ENCODE measurements at places on chromosomes 2 and 18.

- DNase-seq: no peak
- H3K4me3 ChIP-seq: no peak overlapping the region
- H3K4me1 ChIP-seq: peaks cover 6% of the 10 kb centered on the region
- no peaks in the 10 kb centered on the region for H3K36me3 ChIP-seq
Observed at GRCh38 chr18:34942276-34942675, 98.9 kb upstream of the MAPRE2 start.

DNA sequence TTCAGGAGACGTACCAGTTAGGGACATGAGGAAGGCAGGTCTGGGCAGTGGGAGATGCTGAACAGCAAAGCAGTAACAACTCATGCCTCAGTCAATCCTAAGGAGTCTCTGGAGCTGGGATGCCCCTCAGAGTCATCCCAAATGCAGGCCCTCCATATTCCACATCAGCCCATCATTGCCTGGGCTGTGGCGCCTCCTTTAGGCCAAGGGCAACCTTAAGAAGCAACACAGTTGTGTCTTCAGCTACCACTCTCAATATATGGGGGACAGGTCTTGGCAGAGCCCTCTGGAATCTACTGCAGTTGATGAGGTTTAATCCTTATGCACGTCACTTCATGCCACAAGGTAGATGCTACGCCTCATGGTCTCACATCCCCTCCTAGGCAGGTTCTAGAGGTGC is 682.0 kb upstream of the RAB6C start:
- no peak overlapping the region for H3K27ac ChIP-seq
- H3K27me3 ChIP-seq: peaks cover 2% of the 10 kb centered on the region
- H3K4me1 ChIP-seq: no peaks in the 10 kb centered on the region
- DNase-seq: no peak
- no peak overlapping the region for H3K4me3 ChIP-seq

DNA sequence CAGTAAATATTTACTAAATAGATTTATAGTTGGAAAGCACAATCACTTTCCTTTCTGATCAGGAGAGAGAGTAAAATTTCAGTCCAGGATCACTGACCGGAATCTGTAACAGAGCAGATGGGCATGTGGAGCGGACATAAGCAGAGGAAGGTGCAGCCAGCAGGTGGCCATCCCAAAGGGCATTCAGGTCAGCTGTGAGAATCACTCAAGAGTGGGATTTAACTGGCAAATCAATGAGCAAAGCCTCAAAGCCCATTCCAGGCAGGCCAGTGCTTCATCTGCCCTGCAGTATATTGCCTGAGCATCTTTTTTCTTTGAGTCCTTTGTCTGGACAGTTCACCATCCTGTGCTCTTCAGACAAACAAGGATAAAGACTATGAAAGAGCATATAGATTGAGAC is 166.4 kb upstream of the SLC14A2 start:
- DNase-seq: no peak
- no peaks in the 10 kb centered on the region for H3K36me3 ChIP-seq
- no peaks in the 10 kb centered on the region for H3K4me1 ChIP-seq
- no peak overlapping the region for H3K4me3 ChIP-seq

- H3K27me3 ChIP-seq: peaks cover 2% of the 10 kb centered on the region
- no peak overlapping the region for H3K4me3 ChIP-seq
- peak overlapping the region; percentile 27 for H3K27ac ChIP-seq
- peaks cover 5% of the 10 kb centered on the region for H3K4me1 ChIP-seq
- H3K36me3 ChIP-seq: peaks cover 36% of the 10 kb centered on the region
- no peak for DNase-seq
Observed at GRCh38 chr2:233280114-233280693, 27.4 kb upstream of the SAG start.

DNA sequence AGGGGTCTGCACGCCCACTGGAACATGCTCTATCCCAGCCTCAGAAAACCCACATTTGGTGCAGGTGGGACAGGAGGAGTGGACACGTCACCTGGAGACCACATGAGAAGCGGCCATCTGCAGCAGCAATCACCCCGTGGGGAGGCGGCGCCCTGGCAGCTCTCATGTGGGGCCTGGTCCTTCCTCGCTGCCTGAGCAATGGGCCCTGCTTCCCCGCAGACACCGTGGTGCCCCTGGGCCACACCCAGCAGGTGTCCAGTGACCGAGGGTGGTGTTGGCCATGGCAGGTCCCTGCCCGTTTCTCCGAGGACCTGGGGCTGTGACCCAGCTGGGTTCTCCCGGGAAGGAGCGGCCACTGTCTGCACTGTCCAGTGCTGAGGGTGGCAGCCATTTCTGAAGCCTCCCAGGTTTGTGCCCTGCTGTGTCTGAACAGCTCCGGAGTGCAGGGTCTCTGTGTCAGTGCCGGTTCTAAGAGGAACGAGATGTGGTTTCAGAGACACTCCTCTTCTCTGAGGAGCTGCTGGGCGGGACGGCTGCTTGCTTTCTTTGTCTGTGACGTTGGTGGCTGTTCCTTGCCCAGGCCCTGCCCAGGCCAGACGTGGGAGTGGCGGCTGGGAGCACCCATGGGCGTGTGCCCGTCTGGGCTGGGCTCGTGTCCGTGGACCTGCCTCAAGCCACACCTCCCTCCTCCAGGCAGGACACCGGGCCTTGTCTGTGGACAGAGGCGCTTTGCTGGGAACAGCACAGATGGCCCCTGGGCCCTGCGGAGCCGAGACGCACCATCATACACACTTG is 44.8 kb downstream of the NFATC1 start:
- H3K4me1 ChIP-seq: no peaks in the 10 kb centered on the region
- DNase-seq: no peak
- no peak overlapping the region for H3K27ac ChIP-seq

DNA sequence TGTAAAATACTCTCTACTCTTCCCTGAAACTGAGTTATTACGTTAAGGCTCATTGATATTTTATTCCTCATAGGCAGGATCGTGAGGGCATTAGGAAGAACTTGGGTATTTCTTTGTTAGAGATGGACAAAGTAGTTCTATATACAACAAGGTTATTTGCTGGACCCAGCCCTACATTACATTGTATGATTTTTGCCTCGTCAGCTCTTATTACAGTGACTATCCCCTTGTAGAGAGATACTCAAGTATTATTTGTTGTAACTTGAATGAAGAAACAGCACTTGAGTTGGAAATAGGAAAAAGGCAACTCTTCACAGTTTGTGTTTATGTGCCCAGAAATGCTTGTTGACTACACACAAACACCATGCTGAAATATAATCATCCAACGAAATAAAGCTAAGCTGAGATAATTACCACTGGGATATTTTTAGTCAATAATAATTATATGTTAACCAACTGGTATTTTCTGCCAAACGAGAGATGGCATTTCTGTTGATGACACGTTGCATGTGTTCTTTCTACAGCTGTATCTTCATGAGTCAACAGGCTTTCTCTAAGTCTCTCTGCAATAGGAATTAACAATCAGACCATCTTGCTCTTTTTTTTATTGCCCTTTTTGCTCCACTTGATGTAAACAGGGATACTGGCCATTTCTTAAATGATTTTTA is 947.6 kb downstream of the DPP10 start:
- no peaks in the 10 kb centered on the region for H3K4me1 ChIP-seq
- H3K4me3 ChIP-seq: no peak overlapping the region
- no peak for DNase-seq
- no peaks in the 10 kb centered on the region for H3K27me3 ChIP-seq
- peaks cover under 1% of the 10 kb centered on the region for H3K36me3 ChIP-seq
- no peak overlapping the region for H3K27ac ChIP-seq

GRCh38 chr2:52269696-52270485 is 1238.0 kb upstream of the NRXN1 start:
- peak overlapping the region; percentile 3 for H3K27ac ChIP-seq
- peaks cover 24% of the 10 kb centered on the region for H3K4me1 ChIP-seq
- H3K27me3 ChIP-seq: no peaks in the 10 kb centered on the region
- no peak overlapping the region for H3K4me3 ChIP-seq

- H3K4me1 ChIP-seq: peaks cover 8% of the 10 kb centered on the region
- H3K27me3 ChIP-seq: peaks cover 26% of the 10 kb centered on the region
- no peak for DNase-seq
- H3K27ac ChIP-seq: no peak overlapping the region
Observed at GRCh38 chr2:176504440-176504839, 235.2 kb downstream of the MTX2 start.

- no peak overlapping the region for H3K4me3 ChIP-seq
- DNase-seq: peak; percentile 20
- H3K27me3 ChIP-seq: peaks cover 13% of the 10 kb centered on the region
Observed at GRCh38 chr18:49768051-49768391, 45.3 kb downstream of the ACAA2 start.

DNA sequence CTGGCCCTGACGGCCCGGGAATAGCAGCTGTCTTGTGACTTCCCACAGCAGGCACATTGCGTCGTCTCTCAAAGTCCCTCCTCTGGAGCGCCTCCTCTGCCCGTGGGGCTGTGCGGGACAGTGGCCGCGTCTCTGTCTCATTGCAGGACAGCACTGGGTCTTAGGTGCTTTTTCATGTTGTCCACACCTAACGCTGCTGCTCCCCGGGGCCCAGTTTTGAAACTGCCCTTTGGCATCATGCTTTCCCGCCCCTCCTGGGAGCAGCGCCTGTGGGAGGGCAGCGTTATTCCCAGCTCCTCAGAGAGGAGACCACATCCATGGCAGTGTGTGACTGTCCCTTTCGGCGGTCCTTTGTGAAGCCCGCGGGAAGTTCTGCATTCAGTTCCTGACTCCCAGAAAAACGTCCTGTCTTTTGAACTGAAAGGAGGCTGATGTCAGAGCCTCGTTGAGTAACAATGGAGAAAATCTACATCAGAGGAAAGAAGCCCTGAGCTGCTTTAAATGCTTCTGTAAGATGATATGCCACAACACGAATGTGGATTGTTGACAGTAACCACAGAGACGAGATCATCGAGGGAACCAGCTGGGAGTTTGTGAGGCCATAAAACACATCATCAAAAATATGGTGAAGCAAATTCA is 226.0 kb downstream of the FAM210A start:
- no peak overlapping the region for H3K4me3 ChIP-seq
- H3K27me3 ChIP-seq: peaks cover 9% of the 10 kb centered on the region
- H3K27ac ChIP-seq: no peak overlapping the region
- H3K4me1 ChIP-seq: no peaks in the 10 kb centered on the region
- peak; percentile 24 for DNase-seq

DNA sequence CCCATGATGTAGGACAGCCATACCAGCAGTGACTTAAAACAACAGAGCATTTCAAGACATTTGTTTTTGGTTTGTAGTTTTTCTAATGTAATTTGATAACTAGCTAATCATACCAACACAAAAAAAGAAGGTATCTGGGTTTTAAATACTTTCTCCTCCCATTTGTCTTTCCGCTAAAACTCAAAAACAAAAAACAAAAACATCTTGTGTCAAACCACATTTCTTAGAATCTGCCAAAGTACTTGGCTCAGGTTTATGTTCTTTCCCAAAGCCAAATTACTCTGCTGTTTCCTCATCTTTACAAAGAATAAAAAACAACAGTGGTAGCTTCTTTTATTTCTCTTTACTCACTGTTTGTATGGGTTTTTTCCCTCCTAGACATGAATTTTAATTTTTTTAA is 71.5 kb downstream of the GREB1L start:
- H3K36me3 ChIP-seq: no peaks in the 10 kb centered on the region
- no peak overlapping the region for H3K4me3 ChIP-seq

GRCh38 chr18:79916546-79917168 is 34.8 kb downstream of the SLC66A2 start:
- no peaks in the 10 kb centered on the region for H3K4me1 ChIP-seq
- peaks cover 54% of the 10 kb centered on the region for H3K36me3 ChIP-seq
- DNase-seq: no peak
- no peak overlapping the region for H3K27ac ChIP-seq
- H3K27me3 ChIP-seq: no peaks in the 10 kb centered on the region

GRCh38 chr18:80097201-80097600 is 11.9 kb upstream of the ADNP2 start:
- DNase-seq: no peak
- H3K27ac ChIP-seq: no peak overlapping the region
- H3K4me3 ChIP-seq: no peak overlapping the region

- peaks cover 15% of the 10 kb centered on the region for H3K27me3 ChIP-seq
- no peak overlapping the region for H3K27ac ChIP-seq
- H3K4me3 ChIP-seq: no peak overlapping the region
- no peaks in the 10 kb centered on the region for H3K4me1 ChIP-seq
- no peaks in the 10 kb centered on the region for H3K36me3 ChIP-seq
- no peak for DNase-seq
Observed at GRCh38 chr2:168915441-168916330, 14.6 kb downstream of the G6PC2 start.

DNA sequence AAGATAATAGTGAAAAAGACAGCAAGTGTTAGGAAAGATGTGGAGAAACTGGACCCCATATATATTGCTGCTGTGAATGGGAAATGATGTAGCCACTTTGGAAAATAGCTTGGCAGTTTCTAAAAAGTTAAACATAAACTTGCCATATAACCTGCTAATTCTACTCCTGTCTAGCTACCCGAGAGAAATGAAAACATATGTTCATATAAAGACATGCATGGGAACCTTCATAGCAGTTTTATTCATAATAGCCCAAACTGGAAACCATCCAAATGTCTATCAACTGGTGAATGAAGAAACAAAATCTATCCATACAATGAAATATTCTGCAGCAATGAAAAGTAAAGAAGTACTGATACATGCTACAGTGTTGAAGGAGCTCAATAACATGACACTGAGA is 50.4 kb upstream of the NABP1 start:
- no peak for DNase-seq
- no peaks in the 10 kb centered on the region for H3K27me3 ChIP-seq
- H3K4me3 ChIP-seq: no peak overlapping the region
- H3K27ac ChIP-seq: no peak overlapping the region

DNA sequence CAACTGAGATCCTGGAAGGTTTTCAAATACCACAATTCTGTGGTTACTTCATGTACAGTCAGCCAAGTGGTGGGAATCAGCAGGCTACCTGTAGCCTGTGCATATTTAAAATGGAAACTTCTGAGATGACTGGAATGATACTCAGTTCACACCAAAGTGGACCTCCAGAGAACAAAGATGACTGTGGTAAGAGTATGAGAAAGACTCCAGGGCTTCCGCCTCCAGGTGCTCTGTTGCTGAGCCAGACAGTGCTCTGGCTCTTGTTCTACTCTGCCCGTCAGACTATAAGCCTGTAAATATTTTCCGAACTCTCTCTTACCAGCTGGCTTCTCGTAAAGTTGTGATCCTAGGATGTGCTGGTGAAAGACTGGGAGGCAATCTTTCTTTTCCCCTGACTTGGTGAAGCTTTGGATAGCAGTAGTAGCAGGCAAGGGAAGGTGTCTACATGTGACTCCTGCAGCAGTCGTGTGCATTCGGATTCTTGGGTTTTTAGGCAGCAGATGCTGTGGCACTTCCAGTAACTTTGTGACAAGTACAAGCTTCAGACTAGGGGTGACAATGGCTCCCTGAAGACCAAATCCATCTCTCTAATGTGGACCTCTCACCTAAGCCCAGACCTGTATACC is 23.1 kb downstream of the ST3GAL5 start:
- H3K4me3 ChIP-seq: no peak overlapping the region
- peaks cover 2% of the 10 kb centered on the region for H3K27me3 ChIP-seq
- DNase-seq: no peak
- H3K36me3 ChIP-seq: peaks cover 9% of the 10 kb centered on the region

- no peak for DNase-seq
- peaks cover 12% of the 10 kb centered on the region for H3K4me1 ChIP-seq
- no peak overlapping the region for H3K27ac ChIP-seq
- H3K4me3 ChIP-seq: no peak overlapping the region
- no peaks in the 10 kb centered on the region for H3K27me3 ChIP-seq
- H3K36me3 ChIP-seq: 0 out of 2 replicates have a peak, but pooled peaks cover 7% of the 10 kb centered on the region
Observed at GRCh38 chr2:32732912-32733472, 105.1 kb downstream of the TTC27 start.

- no peaks in the 10 kb centered on the region for H3K36me3 ChIP-seq
- peaks cover 9% of the 10 kb centered on the region for H3K4me1 ChIP-seq
- no peak overlapping the region for H3K27ac ChIP-seq
- no peak for DNase-seq
- peaks cover 54% of the 10 kb centered on the region for H3K27me3 ChIP-seq
Observed at GRCh38 chr2:242020196-242021004, 150.9 kb downstream of the RTP5 start.

GRCh38 chr2:176079285-176079830 is 4.4 kb downstream of the EVX2 start:
- no peak overlapping the region for H3K27ac ChIP-seq
- H3K4me1 ChIP-seq: peaks cover 10% of the 10 kb centered on the region
- peaks cover 12% of the 10 kb centered on the region for H3K36me3 ChIP-seq
- H3K4me3 ChIP-seq: peak overlapping the region; percentile 84
- peaks cover 61% of the 10 kb centered on the region for H3K27me3 ChIP-seq
